Regular cardiac myocyte (primary cell): ENCODE measurements at places on chromosomes 7 and 10. TPM values are rescaled to one million over a fixed set of nuclear protein-coding genes. Genes with fewer than 3 reads are reported as not detected.

NODAL gene
- total RNA-seq = not detected in 2 replicates

POLR2J2 gene
- total RNA-seq = 0.85 and 1.7 TPM in 2 replicates

MSS51 gene
- 1.2 and 2.3 TPM in 2 replicates for total RNA-seq

BRI3 gene
- 29.0 and 31.6 TPM in 2 replicates for total RNA-seq

HOXA1 gene
- not detected in 2 replicates for total RNA-seq

DHX32 gene
- 34.5 and 57.5 TPM in 2 replicates for total RNA-seq

HOXA13 gene
- under 0.01 TPM in 1 of 2 replicates, not detected in the other for total RNA-seq

SYT15 gene
- under 0.01 TPM in 1 of 2 replicates, not detected in the other for total RNA-seq

CFAP58 gene
- total RNA-seq = 0.38 and 1.1 TPM in 2 replicates

HYAL4 gene
- not detected in 2 replicates for total RNA-seq

MTERF1 gene
- 8.5 and 13.0 TPM in 2 replicates for total RNA-seq

C10orf53 gene
- total RNA-seq = not detected in 2 replicates

BMPER gene
- 39.5 and 43.1 TPM in 2 replicates for total RNA-seq

CLDN3 gene
- not detected in 2 replicates for total RNA-seq

TRAPPC14 gene
- total RNA-seq = 2.8 and 6.9 TPM in 2 replicates

VAX1 gene
- not detected in 2 replicates for total RNA-seq

HOXA9 gene
- total RNA-seq = not detected in 2 replicates
